ENCODE measurements at places on chromosomes 1 and 21.

DNA sequence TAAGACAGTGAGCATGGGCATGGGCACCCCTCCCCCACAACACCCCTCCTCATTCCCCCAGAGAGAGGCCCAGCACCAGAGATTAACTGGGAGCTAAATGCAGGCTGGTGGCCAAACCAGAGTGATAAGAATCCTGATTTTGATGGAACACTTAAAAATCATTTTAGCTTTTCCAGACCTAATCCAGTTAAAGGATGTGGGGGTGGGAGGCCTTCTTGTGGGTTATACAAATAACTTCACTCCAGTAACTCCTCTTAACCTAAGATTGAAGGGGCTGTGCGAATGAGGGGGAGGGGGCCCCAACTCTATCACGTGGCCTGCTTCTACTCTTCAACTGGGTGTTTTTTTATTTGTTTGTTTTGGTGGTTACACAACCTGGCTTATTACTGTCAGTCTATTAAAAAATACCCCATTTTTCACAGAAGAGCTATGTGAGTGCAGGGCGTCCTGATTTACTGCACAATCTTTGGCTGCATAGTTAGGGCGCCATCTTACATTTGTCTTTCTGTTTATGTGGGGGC is 398.1 kb upstream of the LYPLAL1 start:
- DNase-seq = no peak

DNA sequence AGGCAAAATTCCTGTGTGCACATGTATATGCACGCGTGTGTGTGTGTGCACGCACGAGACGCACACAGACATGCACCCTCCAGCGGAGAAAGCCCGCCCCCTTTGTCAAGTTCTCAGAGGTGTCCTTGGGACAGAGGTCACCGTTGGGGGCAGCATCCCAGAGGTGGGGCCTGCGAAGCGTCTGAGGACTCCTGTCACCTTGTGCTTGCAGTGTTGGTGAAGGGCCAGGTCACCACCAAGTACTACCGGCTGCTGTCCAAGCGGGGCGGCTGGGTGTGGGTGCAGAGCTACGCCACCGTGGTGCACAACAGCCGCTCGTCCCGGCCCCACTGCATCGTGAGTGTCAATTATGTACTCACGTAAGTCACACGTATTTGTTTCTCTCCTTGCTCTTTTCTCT is 42.6 kb downstream of the SIM2 start:
- no peak for DNase-seq

GRCh38 chr1:222680080-222680479 is 32.2 kb downstream of the AIDA start:
- no peak for DNase-seq

- no peak for DNase-seq
Observed at GRCh38 chr1:106223213-106223612, 833.3 kb upstream of the PRMT6 start.

GRCh38 chr21:37800456-37801061 is 115.7 kb downstream of the KCNJ6 start:
- no peak for DNase-seq

DNA sequence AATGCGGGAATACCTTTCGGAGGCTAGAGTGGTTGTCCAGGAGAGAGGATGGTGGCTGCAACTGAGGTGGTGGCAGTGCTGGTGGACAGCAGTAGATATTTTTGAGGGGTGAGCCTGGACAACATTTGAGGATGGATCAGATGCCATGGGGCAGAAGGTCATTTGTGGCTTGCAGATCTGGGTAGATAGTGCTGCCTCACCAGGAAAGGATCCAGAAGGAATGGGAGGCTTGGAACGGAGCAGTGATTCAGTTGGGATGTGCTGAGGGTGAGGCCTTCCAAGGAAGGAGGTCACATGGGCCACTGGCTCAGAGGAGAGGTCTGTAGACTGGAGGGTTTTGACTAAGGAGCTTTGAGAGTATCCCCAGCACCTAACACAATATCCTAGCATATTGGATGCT is 110.8 kb upstream of the KAZN start:
- DNase-seq = no peak
